GOT3 (cell line): ENCODE measurements at places on chromosomes 7 and 10.

DNA sequence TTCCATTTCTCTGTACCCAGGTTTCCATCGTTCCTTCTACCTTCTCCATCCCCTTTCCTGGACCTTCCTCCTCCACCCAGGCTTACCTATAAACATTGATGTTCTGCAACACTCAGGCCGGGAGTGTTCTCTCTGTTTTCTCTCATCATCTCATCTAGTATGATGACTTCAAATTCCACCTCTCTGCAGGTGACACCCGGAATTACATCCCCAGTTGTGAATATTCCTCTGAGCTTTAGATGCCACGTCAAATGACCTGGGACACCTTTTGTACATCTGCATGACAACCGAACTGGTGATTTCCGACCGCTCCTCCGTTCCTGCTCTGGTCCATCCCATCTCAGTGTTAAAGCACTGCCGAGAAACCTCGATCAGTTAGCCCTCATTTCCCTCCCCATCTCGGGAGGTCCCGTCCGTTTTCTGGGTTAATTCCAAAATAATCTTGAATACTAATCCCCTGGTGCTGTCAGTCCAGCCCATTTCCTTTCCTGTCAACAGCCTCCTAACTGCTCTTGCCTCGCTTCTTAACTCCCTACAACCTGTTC is 76.7 kb upstream of the SAMD8 start:
- no peak for DNase-seq

GRCh38 chr10:78760463-78761310 is 308.1 kb upstream of the ZMIZ1 start:
- DNase-seq: no peak

- no peak for DNase-seq
These were observed 683 bp downstream of the CDC123 start for GRCh38 chr10:12196531-12197211.

DNA sequence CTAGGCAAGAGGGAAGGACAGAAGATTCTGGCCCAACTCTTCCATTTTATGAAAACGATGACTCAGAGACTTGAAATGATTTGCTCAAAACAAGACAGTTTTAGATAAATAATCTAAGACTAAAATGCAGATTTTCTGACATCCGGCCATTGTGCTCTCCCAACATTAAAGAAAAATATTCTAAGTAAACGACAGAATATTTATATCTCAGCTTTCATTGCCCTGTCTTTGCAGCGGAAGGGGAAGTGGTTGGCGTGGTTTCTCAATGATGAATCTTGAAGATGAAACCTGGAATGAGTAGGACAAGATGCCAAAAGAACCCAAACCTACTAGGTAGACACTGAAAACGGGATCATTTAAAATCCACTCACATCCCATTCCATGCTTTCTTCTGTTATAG is 28.9 kb upstream of the NPY start:
- DNase-seq: no peak

DNA sequence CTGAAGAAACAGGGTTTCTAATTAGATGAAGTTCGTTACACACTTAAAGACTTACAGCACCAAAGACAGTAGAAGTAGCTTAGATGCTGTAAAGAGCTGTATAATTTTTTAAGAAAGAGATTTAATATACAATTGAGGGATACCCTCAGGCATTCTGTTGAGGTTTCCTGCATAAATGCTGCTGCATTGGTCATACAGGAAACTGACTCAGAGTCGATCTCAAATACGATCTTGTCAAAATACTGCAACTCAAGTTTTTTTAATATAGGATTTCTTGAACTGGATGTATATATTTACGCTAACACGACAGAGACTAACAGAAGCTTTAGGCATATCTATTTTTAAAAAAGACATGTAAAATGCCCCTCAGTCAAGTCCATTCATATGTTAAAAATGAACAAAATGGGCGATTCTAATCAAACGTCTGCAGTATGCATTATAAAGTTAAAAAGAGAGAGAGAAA is 2.4 kb upstream of the ARID5B start:
- no peak for DNase-seq
